Hypothalamus (tissue), 51 donors: ENCODE measurements at places on chromosomes 5 and 9.

GRCh38 chr5:75152860-75153259 lies 83.8 kb downstream of the ANKRD31 start:
- DNase-seq: no peak

DNA sequence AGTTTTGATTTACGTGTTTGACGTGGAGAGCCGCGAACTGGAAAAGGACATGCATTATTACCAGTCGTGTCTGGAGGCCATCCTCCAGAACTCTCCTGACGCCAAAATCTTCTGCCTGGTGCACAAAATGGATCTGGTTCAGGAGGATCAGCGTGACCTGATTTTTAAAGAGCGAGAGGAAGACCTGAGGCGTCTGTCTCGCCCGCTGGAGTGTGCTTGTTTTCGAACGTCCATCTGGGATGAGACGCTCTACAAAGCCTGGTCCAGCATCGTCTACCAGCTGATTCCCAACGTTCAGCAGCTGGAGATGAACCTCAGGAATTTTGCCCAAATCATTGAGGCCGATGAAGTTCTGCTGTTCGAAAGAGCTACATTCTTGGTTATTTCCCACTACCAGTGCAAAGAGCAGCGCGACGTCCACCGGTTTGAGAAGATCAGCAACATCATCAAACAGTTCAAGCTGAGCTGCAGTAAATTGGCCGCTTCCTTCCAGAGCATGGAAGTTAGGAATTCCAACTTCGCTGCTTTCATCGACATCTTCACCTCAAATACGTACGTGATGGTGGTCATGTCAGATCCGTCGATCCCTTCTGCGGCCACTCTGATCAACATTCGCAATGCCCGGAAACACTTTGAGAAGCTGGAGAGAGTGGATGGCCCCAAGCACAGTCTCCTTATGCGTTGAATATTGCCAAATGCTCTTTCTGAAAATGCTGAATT lies 850 bp downstream of the RRAGA start:
- no peak for DNase-seq

GRCh38 chr9:98854266-98854665 lies 46.8 kb downstream of the GALNT12 start:
- no peak for DNase-seq

- DNase-seq: no peak
Observed at GRCh38 chr9:96447406-96447805, 2.6 kb upstream of the HABP4 start.

GRCh38 chr9:38386319-38386895 lies 6.1 kb upstream of the ALDH1B1 start:
- no peak for DNase-seq

DNA sequence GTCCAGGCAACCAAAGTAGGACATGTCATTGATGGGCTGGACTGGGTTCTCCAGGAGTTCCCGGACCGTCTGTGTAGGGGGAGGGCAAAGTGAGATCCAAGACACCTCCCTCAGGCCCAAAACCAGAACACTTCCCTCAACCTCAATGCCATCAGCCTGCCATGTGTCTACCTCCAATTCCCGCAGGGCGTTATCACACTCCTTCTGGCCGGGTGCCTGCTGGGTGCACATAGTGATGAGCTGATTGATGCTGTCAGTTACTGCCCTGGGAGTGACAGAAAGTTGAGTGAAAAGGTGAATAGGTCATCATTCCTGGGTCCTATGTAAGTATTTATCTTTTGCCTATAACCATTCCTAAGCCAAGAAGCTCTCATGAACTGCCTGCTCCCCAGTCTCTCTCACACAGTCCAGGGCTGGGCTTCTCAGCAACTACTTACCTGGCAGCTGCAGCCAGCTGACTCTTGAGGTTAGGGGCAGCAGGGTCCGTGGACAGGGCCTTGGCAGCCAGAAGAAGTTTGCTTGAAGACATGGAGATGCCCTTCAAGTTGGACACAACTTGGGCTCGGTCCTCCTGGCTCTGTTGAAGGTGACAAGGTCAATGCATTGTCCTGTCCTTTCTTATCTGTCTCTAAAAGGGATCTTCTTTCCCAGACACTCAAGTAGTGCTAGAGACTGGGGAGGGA lies 21.0 kb downstream of the TLN1 start:
- DNase-seq: no peak

GRCh38 chr9:21552244-21553170 lies 70.4 kb upstream of the IFNE start:
- DNase-seq: no peak

- DNase-seq: no peak
Observed at GRCh38 chr9:103714992-103715391, 379.1 kb upstream of the SMC2 start.

GRCh38 chr5:135697251-135697958 lies 118.6 kb upstream of the CXCL14 start:
- DNase-seq: no peak

- no peak for DNase-seq
Observed at GRCh38 chr5:145588113-145588512, 247.0 kb downstream of the PRELID2 start.

DNA sequence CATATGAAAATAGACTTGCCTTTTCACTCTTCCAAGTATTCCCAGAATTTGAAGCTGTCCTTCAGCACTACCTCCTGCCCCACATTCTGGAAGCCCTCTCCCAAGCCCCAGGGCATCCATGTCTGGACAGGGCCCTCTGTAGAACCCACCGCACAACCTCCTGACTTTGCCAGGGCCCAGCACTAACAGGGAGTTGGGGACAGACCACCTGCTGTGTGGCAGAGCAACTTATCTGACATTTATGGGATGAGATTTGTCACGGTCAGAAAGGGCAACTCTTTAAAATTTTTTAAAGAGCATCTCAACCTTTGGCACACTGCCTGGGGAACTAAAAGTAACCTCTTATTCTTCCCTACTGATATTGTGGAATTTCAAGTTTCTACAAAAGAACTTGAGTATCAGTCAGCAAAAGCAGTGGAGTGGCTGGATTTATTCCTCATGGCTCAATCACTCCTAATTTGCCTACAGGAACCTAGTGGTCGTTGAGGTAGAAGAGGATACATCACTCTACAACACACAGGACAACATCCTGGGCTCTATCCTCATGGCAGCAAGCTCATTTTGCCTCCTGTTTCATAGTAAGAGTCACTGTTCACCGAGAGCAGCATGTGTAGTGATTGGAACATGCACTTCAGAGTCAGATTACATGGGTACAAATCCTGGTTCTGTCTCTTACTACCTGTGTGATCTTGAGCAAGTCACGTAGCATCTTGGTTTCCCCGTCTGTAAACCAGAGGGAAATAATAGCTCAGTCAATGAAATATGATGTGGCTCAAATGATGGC lies 285.3 kb downstream of the ENC1 start:
- no peak for DNase-seq

- DNase-seq: no peak
Observed at GRCh38 chr5:142547445-142548380, 138.2 kb downstream of the FGF1 start.

DNA sequence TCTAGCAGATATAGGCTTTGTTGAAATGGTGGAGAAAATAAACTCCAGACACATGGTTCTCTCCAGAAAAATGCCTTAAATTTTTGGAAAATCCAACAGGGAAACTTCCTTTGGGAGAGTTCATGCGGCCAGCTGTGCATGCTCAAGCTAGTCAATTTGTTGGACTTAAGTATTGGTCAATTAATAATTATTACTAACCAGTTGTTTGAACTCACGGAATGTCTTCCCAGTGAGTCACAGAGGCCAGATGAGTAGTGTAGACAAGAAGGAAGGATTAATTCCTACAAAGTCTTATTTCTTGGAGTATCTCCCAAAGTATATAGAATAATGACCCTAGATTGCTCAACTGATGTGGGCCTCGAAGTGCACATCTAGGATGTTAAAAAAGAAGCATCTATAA lies 103.6 kb downstream of the MACIR start:
- no peak for DNase-seq

DNA sequence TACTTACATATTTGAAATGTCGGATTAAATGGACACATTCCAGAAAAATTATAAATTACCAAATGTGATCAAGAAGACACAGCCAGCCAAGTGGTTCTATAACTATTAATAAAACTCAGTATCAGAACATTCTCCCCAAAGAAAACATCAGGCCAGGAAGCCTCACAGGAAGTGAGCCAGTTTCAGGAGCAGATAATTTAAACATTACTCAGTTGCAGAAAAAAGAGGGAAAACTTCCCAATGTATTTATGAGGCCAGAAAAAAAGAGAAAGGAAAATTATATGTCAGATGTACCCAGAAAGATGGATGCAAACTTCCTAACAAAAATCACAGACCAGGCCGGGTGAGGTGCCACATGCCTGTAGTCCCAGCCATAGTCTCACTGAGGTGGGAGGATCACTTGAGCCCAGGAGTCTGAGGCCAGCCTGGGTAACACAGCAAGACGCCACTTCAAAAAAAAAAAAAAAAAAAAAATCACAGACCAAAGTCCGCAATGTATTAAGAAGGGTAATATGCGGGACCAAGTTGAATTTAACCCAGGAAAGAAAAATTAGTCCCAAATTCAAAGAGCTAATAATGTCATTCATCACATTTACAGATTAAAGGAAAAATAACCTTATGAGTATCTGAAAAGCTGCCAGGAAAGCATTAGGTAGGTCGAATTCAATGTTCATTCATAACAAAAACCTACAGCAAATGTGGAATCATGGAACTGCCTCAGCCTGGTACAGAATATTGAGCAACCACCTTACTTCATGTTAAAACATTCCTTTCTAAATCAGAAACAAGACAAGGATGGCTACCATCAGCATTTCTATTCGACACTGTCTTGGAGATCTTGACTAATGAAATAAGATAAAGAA lies 37.2 kb upstream of the NRARP start:
- DNase-seq: no peak

- DNase-seq: no peak
Observed at GRCh38 chr9:130688072-130688471, 5.5 kb upstream of the EXOSC2 start.
